ENCODE measurements at places on chromosomes 6 and 20.

DNA sequence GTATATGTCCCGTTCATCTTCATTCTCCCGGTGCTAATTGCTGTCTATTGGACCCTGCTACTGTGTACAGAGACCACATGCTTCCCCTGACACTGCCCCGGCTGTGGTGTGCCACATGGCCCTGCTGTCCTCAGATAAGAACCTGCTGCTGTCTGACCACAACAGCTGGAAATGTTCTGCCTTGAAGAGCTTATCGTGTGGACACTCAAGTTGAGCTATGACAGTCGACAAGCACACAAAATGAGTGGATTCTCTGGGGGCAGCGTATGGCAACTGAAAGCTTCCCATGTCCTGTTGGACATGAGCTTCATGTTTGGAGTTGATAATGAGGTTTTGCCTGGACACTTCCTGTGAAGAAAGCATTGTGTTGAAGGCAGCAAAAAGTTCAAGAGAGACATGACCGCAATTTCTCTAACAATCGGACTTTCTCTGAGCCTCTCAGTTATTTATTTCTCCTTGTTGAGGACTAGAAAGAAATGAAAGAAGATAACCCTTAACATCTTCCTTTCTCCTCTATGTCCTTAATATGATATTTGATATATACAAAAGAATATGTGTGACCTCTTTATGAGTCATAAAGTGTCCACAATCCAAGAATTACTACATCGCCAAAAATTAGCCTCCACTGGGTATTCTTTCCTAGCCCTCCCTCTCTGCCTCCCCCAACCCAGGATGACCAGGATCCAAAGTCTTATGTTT lies 187.1 kb upstream of the TCF21 start:
- DNase-seq, result no peak

DNA sequence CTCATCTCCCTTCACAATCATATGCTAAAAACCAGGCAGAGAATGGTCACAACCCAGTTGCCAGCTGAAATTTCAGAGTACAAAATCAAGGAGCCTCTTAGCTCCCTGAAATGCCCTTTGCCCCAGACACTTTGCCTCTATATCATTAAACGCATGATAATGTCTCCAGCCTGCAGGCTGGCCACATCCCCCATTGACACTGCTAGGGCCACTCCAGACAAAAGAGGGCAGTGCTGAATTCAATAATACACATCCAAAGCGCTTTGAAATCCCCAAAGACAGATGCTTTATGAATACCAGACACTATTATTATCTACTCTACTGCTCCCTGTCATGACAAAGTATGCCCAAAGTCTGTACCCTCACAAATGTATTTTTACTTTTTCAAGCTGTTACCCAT lies 348.3 kb upstream of the POU3F2 start:
- no peak for DNase-seq

DNA sequence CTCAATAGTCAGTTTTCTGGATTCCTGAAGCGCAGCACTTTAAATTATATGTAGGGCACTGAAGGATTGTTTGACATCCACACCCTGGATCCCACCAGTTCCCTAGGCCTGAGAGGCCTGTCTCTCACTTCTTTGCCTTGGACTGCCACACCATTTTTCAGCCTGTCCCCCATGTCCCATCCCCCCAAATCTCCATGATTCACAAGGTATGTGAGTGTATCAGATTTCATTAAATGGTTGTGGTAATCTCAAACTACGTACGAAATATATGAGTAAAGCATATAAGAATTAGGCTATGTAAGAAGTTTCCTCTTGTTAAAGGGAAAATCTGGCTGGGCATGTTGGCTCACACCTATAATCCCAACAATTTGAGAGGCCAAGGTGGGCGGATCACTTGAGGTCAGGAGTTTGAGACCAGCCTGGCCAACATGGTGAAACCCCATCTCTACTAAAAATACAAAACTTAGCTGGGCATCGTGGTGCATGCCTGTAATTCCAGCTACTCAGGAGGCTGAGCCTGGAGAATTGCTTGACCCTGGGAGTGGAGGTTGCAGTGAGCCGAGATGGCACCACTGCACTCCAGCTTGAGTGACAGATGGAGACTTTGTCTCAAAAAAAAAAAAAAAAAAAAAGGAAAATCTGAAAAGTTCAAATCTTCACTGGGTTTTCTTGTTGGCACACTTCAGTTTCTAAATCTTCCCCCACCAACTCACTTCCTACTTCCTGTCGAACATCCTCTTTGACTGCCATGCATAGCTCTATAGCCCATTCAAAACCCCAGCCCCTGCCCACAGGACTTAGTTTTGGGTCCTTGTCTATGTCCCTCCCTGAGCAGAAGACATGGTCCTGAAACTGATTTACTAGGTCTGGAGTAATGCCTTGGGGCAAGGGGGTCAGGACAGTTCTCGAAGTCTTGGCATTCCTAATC lies 97.3 kb upstream of the SHLD1 start:
- DNase-seq, result peak; percentile 26

- DNase-seq, result no peak
Measured at GRCh38 chr20:12573442-12573841, 435.3 kb upstream of the SPTLC3 start.

DNA sequence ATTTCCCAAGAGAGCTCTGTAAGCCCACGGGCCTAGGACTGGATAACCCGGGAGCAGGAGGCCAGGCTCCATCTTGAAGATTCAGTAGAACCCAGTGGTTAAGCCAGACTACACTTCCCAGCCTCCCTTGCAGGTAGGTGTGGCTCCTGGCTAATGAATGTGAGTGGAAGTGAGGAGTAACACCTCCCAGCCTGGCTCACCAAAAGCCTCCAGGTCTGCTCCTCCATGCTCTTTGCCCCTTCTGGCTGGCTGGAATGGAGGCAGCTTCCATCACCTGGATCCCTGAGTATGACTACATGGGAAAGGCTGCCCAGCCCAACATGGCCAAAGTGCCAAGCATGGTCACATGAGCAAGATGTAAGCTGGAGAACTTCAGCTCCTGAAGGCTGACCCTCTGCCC lies 9.7 kb downstream of the LRRN4 start:
- no peak for DNase-seq

GRCh38 chr6:38634518-38634917 lies 5.2 kb downstream of the BTBD9 start:
- DNase-seq, result no peak

DNA sequence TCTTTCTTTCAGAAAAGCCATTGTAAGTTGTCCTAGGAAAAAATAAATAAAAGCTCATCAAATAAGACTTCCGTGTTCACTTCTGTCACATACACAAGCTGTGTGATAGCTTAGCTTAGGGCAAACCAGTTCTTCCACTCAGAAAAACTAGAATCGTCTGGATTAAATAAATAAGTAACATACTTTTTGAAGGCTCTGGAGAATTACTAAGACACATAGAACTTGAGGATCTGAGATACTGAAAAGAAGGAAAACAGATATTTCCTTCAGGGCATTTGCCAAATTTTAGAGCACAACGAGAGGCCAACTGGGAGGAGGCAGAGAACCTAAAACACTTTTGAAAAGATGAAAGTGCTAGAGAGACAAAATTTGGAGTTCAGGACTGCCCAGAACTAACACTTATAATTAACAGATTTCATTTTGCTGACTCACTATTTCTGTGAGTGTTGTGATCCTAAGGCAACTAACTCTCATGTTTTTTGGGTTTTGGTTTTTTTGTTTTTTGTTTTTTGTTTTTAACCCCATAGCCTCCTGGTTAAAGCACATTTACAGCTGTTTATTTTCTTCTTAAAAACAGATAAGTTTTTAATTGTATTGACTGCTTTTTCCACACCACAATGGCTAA lies 38.7 kb upstream of the THEMIS start:
- no peak for DNase-seq
